Adrenal gland (tissue), 19 donors: ENCODE measurements at places on chromosomes 2 and 18.

GRCh38 chr2:98099939-98100743, 13.2 kb downstream of the VWA3B start:
- no peak for DNase-seq

GRCh38 chr2:61016392-61017002, 1.0 kb upstream of the PEX13 start:
- DNase-seq = no peak

GRCh38 chr2:16666449-16666801, 791 bp upstream of the CYRIA start:
- no peak for DNase-seq

DNA sequence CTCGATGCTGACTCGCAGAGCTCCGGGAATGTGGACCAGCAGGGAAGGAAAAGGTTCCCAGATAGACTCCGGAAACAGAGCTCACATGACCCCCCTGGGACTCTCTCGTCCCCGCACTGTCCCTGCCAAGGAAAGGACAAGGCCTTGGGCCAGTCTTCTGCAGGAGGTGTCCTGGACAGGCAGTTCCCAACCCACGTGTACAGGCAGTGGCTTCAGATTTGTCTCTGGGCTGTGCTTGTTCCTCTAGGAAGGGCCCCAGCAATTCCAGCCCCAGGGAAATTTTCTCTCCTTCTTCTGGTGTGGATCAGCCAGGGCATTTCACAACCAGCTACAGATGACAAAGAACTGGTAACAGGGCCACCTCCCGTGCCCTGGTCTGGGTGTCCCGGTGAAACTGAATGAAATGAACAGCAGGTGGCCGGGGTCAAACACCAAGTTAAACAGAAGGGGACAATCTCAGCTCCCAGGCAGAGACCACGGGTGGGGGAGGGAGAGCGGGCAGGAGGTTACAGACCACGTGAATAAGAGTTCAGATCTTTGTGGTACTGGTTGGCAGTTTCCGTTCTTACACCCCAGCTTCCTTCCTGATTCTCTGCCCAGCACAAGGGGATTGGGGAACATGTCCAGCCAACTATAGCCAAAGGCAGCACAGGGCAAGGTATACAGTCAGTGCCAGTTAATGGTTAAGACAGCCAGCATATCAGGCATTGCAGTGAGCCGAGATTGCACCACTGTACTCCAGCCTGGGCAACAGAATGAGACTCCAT, 52.2 kb upstream of the CAB39 start:
- peak; percentile 39 for DNase-seq

DNA sequence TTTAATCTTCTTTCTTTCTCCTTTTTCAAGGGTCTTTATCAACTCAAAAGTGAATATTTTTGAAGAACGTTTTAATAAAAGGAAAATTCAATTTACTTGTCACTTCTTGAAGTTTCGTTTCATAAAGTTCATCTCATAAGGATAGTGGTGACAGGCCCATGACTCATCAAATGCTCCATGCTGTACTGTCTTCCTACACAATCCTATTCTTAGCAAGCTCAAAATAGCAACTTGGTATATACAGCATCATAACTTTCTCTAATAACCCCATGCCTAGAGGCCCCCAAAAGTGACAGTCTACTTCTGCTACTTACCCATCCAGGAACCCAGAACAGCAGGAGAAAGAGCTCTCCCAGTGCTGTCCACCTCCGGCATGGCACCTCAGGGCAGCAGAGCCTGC, 7.7 kb downstream of the FBXO15 start:
- no peak for DNase-seq

- no peak for DNase-seq
Observed at GRCh38 chr2:160238392-160238791, 38.3 kb upstream of the ITGB6 start.

DNA sequence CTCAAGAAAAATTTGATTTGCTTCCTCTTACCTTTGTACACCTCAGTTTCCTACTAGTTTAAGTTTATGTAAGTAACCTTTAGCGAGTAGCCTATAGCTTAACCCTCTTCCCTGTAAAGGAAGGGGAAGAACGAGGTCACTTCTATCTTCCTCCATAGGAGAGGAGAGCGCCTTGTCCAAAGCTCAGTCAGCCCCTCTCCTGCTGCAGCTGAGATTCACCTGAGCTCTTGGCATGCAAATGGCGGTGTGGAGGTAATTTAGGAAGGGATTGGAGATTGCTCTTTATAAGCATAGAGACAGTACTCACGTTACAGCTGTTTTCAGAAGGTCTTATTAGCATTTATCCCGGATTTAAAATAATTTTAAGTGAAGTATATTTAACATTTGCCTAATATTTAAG, 27.8 kb upstream of the SERPINB12 start:
- DNase-seq = no peak

DNA sequence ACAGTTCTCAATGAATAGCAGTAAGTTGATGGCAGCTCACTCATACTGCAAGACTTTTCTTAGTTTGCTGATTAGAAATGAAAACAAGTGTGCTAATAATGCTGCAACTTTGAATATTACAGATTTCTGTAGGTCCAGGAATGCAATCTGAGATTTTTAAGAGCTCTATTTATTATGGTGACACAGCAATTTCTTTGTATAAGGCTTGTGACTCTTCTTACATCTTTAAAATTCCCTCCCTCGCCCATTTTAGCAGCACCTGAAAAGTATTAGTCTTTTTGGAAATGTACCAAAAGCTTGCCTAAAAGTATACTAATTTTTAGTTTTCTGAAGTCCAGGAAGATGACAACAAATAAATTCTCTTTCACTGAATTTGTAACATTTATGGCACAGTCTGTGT, 4.4 kb upstream of the HTR2B start:
- no peak for DNase-seq

- DNase-seq = no peak
Observed at GRCh38 chr18:23387265-23387664, 65.8 kb upstream of the RIOK3 start.

DNA sequence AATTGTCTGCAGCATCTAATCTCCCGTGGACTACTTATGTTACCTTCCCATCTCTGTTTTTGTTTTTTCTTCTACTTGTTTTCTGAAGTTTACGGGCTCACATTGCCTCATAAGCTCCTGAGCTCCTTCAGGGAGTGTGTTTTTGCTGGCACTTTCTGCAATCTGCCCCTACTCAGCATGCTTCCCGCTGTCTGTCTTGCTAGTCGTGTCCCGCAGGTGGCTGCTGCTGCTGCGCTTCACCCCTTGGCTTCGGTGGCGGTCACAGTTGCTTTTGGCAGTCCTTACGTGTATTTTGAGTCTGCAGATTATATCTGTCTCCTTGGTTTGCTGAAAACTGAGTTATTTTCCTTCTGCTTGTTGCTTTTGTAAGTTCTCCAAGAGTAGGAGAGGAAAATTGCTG, 37.3 kb downstream of the FER1L5 start:
- no peak for DNase-seq

- DNase-seq = no peak
Observed at GRCh38 chr2:31238126-31238905, 4.4 kb downstream of the EHD3 start.

DNA sequence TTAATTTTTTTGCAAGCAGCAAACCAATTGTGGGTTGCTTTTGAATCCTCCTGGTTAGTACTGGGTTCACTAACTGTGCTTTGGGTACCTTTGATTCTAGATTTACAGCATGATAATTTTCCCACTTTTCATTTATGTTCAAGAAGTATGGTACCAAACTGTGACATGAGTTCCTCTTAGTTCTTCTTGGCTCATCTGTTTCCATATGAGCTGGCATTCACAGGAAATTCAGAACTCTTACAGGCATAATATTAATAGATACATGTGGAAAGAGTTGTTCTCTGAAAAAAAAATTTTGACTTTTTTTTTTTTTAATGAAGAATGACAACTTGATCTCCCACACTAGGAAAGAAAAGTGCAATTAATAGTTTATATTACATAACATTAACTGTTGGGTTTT, 59.4 kb downstream of the FMNL2 start:
- DNase-seq = no peak

GRCh38 chr2:317501-318424, 29.9 kb upstream of the ALKAL2 start:
- no peak for DNase-seq

GRCh38 chr2:146587291-146587713, 1257.5 kb upstream of the ACVR2A start:
- no peak for DNase-seq

- no peak for DNase-seq
Observed at GRCh38 chr2:132373391-132374135, 43.0 kb upstream of the GPR39 start.

- no peak for DNase-seq
Observed at GRCh38 chr18:63306249-63306648, 13.3 kb downstream of the BCL2 start.

DNA sequence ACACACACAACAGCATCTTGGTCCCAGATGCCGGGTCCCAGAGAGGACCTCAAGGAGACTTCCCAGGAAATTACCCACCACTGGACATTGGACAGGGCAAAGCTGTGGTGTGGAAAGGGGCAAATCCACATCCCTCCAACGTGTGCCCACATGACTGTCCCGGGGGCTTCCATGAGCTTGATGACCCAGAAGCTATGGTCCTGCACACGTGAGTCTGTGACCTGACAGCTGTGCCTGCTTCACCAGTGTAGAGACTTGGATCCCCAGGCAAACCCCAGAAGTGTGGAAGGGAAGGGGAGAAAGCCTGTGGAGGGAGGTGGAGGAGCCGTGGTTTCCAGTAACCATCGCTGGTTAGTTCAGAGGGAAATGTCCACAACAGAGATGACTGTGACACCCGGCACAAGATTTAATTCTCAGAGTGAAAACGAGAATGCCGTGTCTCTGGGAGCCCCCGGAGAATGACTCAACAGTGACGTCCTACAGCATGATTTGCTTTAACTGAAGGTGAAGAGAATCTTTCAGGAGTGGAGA, 19.1 kb upstream of the GPR55 start:
- no peak for DNase-seq

GRCh38 chr2:54687595-54688152, 35.8 kb upstream of the EML6 start:
- no peak for DNase-seq

DNA sequence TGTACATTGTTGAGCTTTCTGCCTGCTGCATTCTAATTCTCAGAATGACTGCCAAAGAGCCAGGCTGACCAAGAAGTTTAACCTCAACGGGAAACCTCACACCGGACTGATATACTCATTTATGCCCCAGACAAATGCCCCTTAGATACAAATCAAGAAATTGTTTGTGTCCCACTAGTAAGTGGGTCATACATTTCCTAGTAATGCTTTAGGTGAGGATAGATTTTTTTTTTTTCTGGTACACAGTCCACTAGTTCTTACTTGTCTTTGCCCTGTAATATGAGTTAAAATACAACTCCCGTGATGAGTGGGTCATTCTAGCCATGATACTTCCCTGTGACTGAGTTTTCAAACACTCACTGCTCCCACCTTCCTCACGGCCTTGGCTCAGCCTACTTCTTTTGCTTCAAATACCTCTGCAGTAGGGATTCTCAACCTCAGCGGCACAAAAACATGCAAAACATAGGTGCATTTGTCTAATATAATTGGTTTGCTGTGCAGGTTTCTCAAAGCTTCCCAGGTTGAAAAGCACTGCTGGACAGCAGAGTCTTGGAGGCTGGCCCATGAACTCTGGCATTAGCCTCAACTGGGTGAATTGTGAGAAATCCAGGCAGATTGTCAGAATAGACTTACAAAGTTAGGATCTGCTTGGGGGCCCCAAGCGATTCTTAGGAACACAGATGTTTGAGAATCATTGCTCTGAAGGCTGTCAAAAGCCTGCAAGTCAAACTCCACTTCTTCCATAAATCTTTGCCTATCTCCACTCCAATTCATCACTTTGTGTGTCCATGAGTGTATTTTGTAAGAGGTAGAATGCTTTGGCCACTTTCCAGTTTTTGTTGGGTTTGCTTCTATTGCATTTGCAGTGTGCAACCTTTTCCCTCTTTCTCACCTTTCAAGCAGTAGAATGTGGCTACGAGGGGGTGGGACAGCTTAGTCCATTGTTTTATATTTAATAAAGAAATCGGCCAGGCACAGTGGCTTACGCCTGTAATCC, 35.5 kb downstream of the TGIF1 start:
- no peak for DNase-seq

- DNase-seq = peak; percentile 78
Observed at GRCh38 chr2:26001743-26002351, 19.6 kb upstream of the KIF3C start.

DNA sequence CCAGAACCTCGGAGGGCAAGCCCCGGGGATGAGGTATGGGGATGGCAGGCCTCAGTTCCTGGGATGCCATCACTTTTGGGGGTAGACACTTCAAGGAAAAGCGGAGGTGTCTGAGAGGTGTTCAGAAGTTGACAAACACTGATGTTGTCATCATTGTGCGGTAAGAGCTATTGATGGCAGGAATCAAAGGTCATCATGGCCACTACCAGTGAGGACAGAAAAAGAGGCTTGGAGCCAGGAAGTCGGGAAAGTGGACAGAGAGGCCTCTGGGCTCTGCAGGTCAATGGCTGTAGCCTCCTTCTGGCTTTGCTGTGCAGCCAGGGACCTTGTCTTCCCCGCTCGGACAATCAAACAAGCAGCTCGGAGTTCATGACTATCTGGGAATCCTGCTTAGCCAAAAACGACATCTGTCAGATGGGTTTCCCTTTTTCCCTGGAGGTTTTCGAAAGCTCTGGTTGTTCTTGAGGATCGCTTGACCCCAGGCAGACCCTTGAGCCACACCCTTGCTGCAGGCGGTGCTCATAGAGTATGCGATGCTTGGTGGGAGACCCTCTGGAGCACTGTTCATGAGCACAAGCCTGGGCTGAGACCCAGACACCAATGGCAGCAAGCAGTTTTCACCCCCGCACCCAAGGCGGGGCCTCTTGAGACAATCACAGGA, 19.4 kb downstream of the ACKR3 start:
- no peak for DNase-seq

DNA sequence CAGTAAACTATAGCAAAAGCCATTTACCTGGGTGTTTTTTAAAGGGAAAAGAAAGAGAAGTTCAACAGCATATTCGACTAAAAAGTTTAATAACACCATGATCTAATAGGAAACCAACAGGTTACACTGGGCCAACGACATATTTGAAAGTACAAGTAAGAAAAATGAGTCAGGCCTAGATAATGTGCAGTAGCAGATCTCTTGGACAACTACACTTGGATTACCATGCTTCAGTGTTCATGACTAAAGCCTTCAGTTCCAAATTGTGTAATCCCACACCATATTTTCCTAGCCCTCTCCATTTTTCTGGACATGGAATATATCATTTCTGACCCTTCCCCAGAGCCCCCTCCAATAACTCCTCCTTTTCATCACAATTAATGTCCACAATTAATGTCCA, 39.1 kb upstream of the FIGN start:
- DNase-seq = no peak

GRCh38 chr2:240355962-240356361, 79.5 kb upstream of the GPC1 start:
- peak; percentile 4 for DNase-seq

DNA sequence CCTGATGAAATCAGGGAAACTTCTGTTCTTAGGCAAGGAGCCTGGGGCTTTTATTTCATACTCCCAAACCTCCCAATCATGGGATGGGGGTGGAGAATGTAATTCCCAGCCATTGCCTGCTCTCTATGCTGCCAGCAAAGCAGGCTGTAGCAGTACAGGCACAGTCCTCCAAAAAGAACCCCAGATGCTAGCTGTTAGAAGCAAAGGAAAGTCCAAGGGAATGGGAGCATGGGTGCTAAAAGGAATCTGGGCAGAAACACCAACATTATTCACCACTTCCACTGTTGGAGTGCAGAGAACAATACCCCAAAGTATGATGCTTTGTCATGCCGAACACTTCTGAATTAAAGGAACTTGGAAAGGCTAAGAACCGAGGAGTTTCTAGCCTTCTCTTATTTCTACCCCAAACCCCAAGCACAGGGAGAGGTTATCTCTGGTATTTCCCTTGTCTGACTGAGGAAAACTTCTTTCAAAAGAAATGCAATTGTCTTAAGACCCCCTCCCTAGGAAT, 24.7 kb downstream of the MDH1 start:
- no peak for DNase-seq
